ENCODE measurements at places on chromosomes 1 and 21.
A peak's percentile ranks its signal among the peaks of the same experiment; 100 is the strongest.

GRCh38 chr21:32389337-32390015 lies 3.3 kb downstream of the URB1 start:
- no peaks in the 10 kb centered on the region for H3K36me3 ChIP-seq
- H3K27me3 ChIP-seq: no peaks in the 10 kb centered on the region

DNA sequence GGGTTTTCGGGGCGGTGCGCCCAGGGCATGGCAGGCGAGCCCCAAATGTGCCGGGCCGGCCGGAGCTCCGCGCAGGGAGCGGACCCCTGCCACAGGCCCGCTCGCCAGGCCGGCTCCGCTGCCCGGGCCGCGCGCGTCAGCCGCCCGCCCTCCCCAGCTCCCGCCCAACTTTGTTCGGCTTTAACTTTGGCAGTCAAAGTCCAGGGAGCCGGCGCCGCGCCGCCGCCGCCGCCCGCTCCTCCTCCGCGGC lies 488 bp downstream of the SLC35D1 start:
- no peaks in the 10 kb centered on the region for H3K36me3 ChIP-seq
- peak overlapping the region; percentile 87 for H3K27ac ChIP-seq
- DNase-seq: peak; percentile 63
- H3K4me1 ChIP-seq: peaks cover 9% of the 10 kb centered on the region
- H3K27me3 ChIP-seq: no peaks in the 10 kb centered on the region
- peak overlapping the region; percentile 77 for H3K4me3 ChIP-seq

GRCh38 chr1:210814382-210815123 lies 319.4 kb downstream of the KCNH1 start:
- DNase-seq: no peak
- no peaks in the 10 kb centered on the region for H3K4me1 ChIP-seq
- no peaks in the 10 kb centered on the region for H3K27me3 ChIP-seq
- no peak overlapping the region for H3K27ac ChIP-seq

DNA sequence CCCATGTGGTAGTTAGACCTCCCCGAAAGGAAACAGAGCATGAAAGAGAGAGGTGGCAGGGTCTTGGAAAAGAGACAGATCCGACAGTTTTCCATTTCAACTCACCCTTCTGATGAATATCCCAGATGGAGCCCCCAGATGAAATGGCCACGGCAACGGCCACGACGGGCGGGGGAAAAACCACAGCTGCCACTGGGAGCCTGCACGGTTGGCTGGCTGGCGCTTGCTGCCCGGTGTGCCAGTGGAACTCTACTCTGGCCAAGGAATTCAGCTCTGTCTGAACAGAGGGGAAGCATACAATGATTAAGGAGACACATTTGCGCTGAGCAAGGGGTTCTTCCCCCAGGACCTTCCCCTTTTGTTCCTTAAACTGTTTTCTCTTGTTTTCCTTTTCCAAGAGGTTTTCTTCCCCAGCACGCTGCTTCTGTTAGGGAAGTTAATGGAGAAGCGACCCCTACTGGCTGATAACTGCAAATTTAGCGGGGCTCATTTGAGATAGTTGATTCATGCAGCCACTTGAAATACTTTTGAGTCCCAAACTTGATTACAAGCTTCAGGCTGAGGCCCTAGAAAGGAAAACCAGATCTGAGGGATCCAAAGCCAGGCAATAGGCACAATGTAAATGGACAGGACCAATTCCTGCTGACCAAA lies 1122.5 kb downstream of the NCAM2 start:
- H3K27ac ChIP-seq: no peak overlapping the region
- H3K36me3 ChIP-seq: no peaks in the 10 kb centered on the region

DNA sequence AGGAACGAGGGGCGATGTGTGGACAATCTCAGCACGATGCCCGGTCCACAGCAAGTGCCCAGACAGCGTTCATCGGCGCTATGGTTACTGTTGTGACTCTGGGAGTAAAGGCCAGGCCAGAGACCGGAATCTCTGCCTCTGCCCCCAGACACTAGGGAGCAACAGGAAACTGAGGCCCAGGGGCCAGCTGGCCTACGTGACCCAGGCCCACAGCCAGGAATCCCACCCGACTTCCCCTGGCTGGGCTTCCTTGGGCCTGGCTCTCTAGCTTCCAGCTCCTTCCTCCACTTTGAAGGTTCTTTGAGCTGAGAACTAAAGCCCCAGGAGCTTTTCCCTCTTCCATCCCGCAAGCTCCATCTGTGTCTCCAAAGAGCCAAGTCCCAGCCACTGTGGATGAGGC lies 4.6 kb downstream of the LRP8 start:
- H3K4me3 ChIP-seq: no peak overlapping the region
- H3K36me3 ChIP-seq: no peaks in the 10 kb centered on the region
- no peak overlapping the region for H3K27ac ChIP-seq
- no peak for DNase-seq
- H3K27me3 ChIP-seq: no peaks in the 10 kb centered on the region
- H3K4me1 ChIP-seq: peaks cover 6% of the 10 kb centered on the region

GRCh38 chr1:154488922-154489321 lies 13.1 kb upstream of the TDRD10 start:
- H3K36me3 ChIP-seq: no peaks in the 10 kb centered on the region
- no peak overlapping the region for H3K4me3 ChIP-seq
- no peak overlapping the region for H3K27ac ChIP-seq

- no peaks in the 10 kb centered on the region for H3K27me3 ChIP-seq
- no peak for DNase-seq
- H3K4me3 ChIP-seq: no peak overlapping the region
- H3K4me1 ChIP-seq: peaks cover 14% of the 10 kb centered on the region
Observed at GRCh38 chr1:234525099-234525799, 46.3 kb upstream of the TARBP1 start.

- DNase-seq: peak; percentile 81
- H3K4me1 ChIP-seq: no peaks in the 10 kb centered on the region
- H3K27me3 ChIP-seq: no peaks in the 10 kb centered on the region
- no peak overlapping the region for H3K4me3 ChIP-seq
- no peak overlapping the region for H3K27ac ChIP-seq
- H3K36me3 ChIP-seq: no peaks in the 10 kb centered on the region
Observed at GRCh38 chr1:167059045-167059808, 30.9 kb downstream of the GPA33 start.

DNA sequence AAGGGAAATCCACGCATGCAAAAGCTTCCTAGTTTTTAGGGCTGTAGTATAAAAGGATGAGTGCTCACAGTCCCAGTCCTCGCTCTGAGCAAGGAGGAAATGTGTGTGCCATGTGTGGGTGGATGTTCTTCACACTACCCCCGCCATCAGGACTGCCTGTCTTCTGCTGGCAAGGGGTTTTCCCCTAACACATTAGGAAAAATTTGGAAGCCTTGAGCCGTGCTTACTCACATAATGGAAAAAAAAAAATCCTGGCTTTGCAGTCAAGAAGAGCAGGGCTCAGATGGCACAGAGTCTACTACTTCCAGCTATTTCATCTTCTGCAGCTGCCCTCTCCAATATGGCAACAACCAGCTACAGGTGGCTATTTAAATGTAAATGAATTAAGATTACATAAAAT lies 363.1 kb downstream of the PLPP3 start:
- H3K4me3 ChIP-seq: no peak overlapping the region
- H3K27ac ChIP-seq: no peak overlapping the region
- DNase-seq: no peak
- no peaks in the 10 kb centered on the region for H3K4me1 ChIP-seq

GRCh38 chr1:99820546-99820945 lies 29.6 kb upstream of the AGL start:
- H3K4me3 ChIP-seq: no peak overlapping the region
- H3K27me3 ChIP-seq: no peaks in the 10 kb centered on the region
- no peaks in the 10 kb centered on the region for H3K36me3 ChIP-seq
- no peak overlapping the region for H3K27ac ChIP-seq

DNA sequence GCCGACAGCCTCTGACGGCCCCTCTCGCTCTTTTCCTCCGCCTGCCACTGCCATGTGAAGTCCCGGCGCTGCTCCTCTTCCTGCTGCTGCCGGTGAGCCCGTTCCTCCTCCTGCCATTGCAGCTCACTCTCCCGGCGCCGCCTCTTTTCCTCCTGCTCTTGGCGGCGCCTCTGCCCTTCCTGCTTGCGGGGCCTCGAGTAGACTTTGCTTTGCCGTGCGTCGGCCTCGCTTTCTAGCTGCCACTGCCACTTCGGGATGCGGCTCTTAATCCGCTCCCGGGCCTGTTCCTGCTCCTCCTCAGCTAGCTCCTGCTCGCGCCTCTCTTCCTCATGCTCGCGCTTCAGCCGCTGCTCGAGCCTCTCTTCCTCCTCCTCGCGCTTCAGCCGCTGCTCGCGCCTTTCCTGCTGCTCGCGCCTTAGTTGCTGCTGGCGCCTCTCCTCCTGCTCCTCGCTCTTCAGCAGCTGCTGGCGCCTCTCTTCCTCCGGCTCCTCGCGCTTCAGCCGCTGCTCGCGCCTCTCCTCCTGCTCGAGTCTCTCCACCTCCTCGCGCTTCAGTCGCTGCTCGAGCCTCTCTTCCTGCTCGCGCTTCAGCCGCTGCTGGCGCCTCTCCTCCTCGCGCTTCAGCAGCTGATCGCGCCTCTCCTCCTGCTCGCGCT lies 4.3 kb downstream of the TCHH start:
- no peak overlapping the region for H3K27ac ChIP-seq
- peaks cover 11% of the 10 kb centered on the region for H3K27me3 ChIP-seq
- H3K4me1 ChIP-seq: no peaks in the 10 kb centered on the region
- peak; percentile 46 for DNase-seq

- no peaks in the 10 kb centered on the region for H3K27me3 ChIP-seq
- no peak overlapping the region for H3K4me3 ChIP-seq
- H3K4me1 ChIP-seq: no peaks in the 10 kb centered on the region
- no peak for DNase-seq
Observed at GRCh38 chr1:110522560-110522959, 3.6 kb upstream of the KCNA10 start.

DNA sequence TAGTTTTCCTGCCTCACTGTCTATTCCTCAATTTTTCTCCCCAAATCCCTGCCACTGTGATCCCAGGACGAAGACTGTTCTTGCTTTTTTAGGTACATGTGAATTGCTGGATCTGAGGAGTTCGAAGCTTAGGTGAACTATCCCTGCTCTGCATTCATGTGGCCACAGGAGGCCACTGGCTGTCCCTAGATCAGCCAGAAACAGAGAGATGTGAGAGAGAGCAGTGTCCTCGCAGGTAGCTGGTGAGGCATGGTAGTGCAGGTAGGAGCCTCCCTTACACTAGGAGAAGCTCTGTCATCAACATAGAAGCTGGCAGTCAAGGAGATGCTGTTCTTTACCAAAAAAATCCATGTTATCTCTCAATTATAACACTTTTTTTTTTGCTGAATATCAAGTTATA lies 71.5 kb downstream of the USP24 start:
- peak; percentile 59 for DNase-seq
- H3K27ac ChIP-seq: no peak overlapping the region
- H3K36me3 ChIP-seq: no peaks in the 10 kb centered on the region
- no peaks in the 10 kb centered on the region for H3K4me1 ChIP-seq
- no peak overlapping the region for H3K4me3 ChIP-seq

- no peaks in the 10 kb centered on the region for H3K36me3 ChIP-seq
- no peak overlapping the region for H3K27ac ChIP-seq
- DNase-seq: no peak
Observed at GRCh38 chr1:200400556-200400955, 9.3 kb downstream of the ZNF281 start.

- no peak overlapping the region for H3K27ac ChIP-seq
- no peak for DNase-seq
- no peaks in the 10 kb centered on the region for H3K36me3 ChIP-seq
- H3K4me1 ChIP-seq: no peaks in the 10 kb centered on the region
- no peak overlapping the region for H3K4me3 ChIP-seq
Observed at GRCh38 chr1:40352126-40352525, 21.4 kb upstream of the SMAP2 start.

- H3K27me3 ChIP-seq: no peaks in the 10 kb centered on the region
- no peaks in the 10 kb centered on the region for H3K36me3 ChIP-seq
- no peak overlapping the region for H3K27ac ChIP-seq
- DNase-seq: no peak
Observed at GRCh38 chr1:59410457-59410856, 113.6 kb downstream of the FGGY start.

DNA sequence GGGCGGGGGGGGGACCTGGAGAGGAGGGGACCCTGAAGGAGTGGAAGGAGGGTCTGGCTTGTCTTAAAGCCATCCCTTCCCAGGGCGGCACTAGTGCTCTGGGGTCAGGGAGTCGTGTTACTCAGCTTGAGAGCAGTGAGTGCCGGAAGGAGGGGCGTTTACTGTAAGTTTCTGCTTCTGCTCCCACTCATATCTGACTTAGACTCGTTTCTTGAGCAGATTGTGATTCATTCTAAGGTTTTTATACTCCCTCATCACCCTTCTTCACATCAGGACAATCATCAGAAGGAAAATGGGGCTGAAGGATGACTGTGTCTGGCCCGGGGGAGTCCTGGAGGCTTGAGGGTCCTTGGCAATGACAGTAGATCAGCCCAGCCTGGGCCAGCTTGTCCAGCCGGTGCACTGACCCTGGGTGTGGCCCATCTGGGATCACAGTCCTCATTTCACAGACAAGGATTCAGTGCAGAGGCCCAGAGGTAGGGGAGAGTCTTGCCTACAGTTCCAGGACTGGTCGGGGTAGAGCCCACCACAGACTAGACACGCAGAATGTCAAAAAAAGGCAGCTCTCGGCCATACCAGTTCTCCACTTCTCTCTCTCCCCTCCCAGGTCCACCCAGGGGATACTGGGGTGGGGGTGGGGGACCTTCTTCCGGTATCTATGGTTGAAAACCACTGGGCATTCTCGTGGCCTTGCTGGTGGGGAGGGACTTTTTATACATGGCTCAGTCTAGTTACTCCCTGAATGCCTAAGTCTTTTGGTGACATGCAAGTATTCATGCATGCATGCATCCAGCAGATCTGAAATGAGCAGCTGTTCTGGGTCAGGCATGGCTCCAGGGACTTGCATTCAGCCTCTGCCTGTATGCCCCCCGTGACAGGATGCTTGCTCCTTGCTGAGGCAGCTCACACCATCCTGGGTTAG lies 5.1 kb downstream of the TNFRSF8 start:
- DNase-seq: no peak
- H3K4me3 ChIP-seq: no peak overlapping the region
- H3K27me3 ChIP-seq: no peaks in the 10 kb centered on the region
- no peak overlapping the region for H3K27ac ChIP-seq

GRCh38 chr1:186308264-186309060 lies 66.6 kb downstream of the TPR start:
- H3K4me3 ChIP-seq: no peak overlapping the region
- H3K27ac ChIP-seq: no peak overlapping the region
- no peaks in the 10 kb centered on the region for H3K27me3 ChIP-seq
- H3K4me1 ChIP-seq: 0 out of 2 replicates have a peak, but pooled peaks cover 4% of the 10 kb centered on the region
- no peaks in the 10 kb centered on the region for H3K36me3 ChIP-seq

DNA sequence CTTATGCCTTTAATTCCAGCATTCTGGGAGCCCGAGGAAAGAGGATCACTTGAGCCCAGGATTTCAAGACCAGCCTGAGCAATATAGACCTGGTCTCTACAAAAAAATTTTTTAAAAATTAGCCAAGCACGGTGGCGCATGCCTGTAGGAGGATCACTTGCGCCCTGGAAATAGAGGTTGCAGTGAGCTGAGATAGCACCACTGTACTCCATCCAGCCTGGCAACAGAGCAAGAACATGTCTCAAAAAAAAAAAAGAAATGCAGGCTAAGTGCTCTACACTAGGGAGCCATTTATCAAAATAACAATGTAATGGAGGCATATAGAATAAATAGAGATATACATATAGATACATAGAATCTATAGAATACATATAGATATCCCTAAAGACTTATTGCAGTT lies 23.3 kb downstream of the CEPT1 start:
- H3K27me3 ChIP-seq: no peaks in the 10 kb centered on the region
- no peaks in the 10 kb centered on the region for H3K36me3 ChIP-seq
- H3K4me1 ChIP-seq: peaks cover 10% of the 10 kb centered on the region
- H3K27ac ChIP-seq: no peak overlapping the region

Data from Caco-2 (cell line).